ENCODE measurements at places on chromosomes 6 and 20.
A peak's percentile ranks its signal among the peaks of the same experiment; 100 is the strongest.

GRCh38 chr6:35385457-35386202 is 43.3 kb downstream of the PPARD start:
- DNase-seq: no peak

GRCh38 chr6:36625158-36625919 is 31.2 kb downstream of the SRSF3 start:
- peak; percentile 79 for DNase-seq

GRCh38 chr6:96917098-96917497 is 7.4 kb upstream of the KLHL32 start:
- DNase-seq: no peak

- no peak for DNase-seq
Measured at GRCh38 chr6:42787063-42787472, 5.2 kb downstream of the BICRAL start.

GRCh38 chr6:43695215-43695966 is 7.8 kb upstream of the MRPS18A start:
- no peak for DNase-seq

- peak; percentile 74 for DNase-seq
Measured at GRCh38 chr6:111804627-111805235, 68.5 kb downstream of the FYN start.

DNA sequence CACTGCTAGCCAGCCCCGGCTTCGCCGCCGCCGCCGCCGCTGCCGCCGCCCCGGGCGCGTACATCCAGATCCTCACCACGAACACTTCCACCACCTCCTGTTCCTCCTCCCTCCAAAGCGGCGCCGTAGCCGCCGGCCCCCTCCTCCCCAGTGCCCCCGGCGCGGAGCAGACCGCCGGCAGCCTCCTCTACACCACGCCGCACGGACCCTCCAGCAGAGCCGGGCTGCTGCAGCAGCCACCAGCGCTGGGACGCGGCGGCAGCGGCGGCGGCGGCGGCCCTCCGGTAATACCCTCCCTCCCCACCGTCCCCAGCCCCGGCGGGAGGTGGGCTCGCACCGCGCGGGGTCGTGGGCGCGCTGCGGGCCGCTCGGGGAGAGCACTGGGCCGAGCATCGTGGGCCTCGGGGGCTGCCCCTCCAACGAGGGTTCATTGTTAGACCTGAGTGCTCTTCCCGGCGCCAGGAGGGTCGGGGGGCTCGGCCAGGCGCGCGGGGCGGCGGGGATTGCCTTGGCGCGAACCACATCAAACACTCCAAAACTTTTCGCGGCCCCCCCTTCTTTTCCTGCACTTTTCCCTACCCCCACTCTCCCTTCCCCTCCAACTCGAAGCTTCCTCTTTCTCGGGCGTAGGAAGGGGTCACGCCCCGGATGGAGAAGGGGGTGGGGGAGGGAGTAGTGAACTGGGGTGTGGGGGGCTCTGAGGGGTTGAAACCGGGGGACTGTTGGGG is 827 bp downstream of the E2F3 start:
- no peak for DNase-seq

DNA sequence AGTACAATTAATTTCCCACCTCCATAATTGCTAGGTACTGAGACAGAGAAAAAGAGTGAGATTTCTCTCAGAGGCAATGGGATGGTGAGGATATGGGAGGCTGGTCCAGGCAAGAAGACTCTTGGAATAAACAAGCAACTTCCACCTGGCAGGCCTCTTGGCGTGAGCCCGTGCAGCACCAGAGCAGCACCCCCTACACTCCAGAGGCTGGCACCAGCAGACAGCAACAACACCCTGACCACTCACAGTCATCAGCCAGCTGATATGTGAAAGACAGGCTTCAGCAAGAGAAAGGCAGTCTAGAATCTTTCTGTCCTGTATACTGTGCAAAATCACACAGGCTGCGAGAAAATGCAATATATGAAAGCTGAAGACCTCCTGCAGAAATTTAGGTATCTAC is 59.7 kb downstream of the KIF13A start:
- DNase-seq: no peak

GRCh38 chr6:82917346-82918064 is 148.1 kb downstream of the UBE3D start:
- DNase-seq: peak; percentile 18

GRCh38 chr6:28401172-28401571 is 1.6 kb upstream of the ZSCAN12 start:
- DNase-seq: peak; percentile 42

DNA sequence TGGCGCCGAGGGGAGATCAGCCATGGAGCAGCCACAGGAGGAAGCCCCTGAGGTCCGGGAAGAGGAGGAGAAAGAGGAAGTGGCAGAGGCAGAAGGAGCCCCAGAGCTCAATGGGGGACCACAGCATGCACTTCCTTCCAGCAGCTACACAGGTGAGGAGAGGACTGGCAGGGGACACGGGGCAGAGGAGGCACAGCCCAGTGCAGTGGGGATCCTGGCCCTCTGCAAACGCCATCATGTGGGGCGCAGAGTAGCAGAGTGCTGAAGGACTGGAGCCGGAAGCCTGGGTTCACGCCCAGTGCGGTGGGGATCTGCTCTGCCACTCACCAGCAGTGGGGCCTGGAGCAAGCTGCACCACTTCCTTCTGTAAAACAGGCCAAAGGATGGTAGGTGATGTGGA is 41.1 kb upstream of the FANCE start:
- DNase-seq: no peak

DNA sequence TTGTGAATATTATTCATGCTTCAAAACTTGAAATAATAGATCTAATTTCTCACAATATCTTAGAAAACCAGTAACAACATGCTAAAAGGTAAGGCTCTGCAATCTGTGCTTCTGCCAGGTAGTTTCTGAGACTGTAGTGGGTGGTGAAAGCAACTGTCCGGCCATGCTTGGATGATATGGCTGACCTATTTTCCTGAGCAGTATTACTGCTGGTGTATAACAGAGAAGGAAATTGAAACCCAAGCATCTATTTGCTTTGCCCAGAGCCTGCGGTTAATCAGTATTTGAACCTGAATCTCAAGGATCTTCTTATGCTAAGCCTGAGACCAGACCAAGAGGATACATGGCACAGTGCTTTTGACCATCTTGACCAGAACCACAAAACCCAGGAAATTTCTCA is 563.8 kb downstream of the COL12A1 start:
- DNase-seq: no peak

DNA sequence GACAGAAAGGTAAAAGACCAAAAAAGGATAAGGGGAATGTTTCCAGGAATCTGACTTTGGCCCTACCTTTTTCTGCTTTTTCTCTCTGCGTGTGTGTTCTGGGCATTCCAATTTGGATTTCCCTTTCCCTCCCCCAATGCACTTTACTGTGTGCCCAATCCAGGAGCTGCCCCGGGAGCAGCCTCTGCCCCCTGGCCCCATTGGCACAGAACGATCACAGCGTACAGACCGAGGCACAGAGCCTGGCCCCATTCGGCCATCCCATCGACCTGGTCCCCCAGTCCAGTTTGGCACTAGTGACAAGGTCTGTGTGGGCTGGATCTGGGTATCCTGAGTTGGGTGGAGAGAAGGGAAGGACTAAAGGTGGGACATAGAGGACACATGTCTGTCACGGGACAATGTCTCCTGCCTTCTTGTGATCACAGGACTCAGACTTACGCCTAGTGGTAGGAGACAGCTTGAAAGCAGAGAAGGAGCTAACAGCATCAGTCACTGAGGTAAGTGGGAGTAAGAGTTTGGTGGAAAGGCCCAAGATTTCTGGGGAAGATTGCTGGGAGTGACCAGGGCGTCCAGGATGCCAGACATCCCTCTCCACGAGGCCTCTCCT is 14.6 kb downstream of the PRRC2A start:
- DNase-seq: no peak

GRCh38 chr20:49569411-49570115 is 1.6 kb upstream of the PTGIS start:
- peak; percentile 57 for DNase-seq

GRCh38 chr6:21679761-21680265 is 86.3 kb downstream of the SOX4 start:
- DNase-seq: peak; percentile 88

DNA sequence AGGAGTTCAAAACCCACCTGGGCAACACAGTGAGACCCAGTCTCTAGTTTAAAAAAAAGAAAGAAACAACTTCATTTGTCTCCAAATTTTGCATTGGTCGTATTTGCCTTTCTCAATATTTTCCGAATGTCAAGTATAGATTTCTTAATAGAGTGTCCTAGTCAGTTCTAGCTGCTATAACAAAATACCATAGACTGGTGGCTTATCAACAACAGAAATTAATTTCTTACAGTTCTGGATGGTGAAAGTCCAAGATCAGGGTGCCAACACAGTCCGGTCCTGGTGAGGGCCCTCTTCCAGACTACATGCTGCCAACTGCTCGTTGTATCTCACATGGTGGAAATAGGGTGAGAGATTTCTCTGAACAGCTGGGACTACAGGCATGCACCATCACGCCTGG is 34.0 kb downstream of the NQO2 start:
- no peak for DNase-seq

DNA sequence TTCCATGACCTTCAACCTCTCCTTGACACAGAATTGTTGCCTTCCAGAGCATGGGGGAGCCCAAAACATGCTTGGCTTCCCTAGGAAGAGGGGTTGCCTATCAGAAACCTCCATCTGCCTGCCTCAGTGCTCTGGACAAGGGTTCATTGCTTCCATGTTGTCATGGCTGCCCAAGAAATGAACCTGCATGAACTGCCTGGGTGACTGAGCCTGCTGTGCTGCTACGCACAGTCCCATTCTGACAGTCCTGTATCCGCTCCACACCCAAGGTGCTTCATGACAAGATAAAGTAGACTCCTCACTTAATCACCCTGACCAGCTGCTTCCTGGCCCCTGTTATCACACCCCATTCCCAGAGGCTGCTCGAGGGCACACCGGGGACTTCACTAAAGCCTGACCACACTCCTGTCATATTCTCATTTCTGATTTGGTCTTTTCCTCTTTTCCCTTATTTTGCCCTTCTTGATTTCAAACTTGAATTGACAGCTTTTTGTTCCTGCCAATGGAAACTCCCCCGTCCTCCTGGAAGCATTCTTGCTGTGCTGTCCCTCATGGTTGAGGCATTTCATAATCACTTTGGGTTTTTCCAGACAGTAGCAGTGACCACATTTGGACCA is 31.9 kb downstream of the GMPR start:
- DNase-seq: no peak

- DNase-seq: peak; percentile 60
Measured at GRCh38 chr6:75460681-75461080, 32.9 kb downstream of the FILIP1 start.

GRCh38 chr20:35093267-35093884 is 769 bp upstream of the TRPC4AP start:
- peak; percentile 82 for DNase-seq

- peak; percentile 55 for DNase-seq
Measured at GRCh38 chr6:136015531-136015930, 164.0 kb downstream of the PDE7B start.

DNA sequence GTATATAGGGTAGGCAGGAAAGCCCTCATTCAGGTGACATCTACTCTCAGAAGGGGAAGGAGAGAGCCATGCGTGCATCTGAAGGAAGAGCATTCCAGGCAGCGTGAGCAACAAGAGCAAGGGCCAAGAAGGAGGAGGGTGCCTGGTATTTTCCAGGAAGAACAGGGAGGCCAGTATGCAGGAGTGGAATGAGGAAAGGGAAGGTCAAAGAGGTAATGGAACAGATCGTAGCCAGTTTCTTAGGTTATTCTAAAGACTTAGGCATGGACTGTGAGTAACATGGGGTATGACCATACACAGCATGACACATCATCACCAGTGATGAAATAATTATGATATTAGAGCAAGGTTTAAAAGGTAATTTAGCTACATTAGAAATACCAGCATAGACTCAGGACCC is 24.1 kb downstream of the ALDH8A1 start:
- peak; percentile 81 for DNase-seq

- no peak for DNase-seq
Measured at GRCh38 chr6:24887545-24888140, 48.1 kb downstream of the RIPOR2 start.

DNA sequence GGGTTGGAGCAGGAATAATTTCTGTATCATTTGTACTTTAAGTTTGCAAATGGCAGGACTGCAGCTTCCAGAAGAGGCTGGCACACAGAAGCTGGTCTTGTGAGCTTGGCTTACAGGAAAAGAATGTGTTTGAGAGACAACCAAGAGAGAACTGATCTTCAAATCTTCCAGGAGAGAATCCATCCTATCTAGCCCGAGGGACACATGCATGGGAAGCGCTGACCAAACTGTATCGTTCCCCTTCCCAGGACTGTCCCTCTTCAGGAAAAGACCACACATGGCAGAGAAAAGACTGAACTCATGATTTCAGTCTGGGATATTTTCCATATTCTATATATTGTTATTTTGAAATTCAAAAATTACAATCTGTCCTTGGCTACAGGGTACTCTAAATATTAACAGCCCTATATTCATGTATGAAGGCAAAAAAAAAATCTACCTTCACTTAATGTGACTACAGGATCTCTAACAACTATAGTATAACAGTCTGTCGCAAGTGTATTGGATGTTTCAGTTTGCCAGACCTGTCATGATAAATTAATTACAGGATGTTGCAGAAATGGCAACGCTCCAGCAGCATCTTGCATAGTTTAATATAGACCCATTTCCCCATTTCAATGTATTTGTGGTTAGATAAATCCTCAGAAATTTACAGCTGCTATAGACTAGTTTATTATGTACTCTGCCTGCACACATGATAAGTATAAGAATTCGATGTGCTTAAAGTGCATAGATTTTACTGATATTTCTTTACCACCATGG is 99.4 kb downstream of the MYB start:
- DNase-seq: peak; percentile 70

DNA sequence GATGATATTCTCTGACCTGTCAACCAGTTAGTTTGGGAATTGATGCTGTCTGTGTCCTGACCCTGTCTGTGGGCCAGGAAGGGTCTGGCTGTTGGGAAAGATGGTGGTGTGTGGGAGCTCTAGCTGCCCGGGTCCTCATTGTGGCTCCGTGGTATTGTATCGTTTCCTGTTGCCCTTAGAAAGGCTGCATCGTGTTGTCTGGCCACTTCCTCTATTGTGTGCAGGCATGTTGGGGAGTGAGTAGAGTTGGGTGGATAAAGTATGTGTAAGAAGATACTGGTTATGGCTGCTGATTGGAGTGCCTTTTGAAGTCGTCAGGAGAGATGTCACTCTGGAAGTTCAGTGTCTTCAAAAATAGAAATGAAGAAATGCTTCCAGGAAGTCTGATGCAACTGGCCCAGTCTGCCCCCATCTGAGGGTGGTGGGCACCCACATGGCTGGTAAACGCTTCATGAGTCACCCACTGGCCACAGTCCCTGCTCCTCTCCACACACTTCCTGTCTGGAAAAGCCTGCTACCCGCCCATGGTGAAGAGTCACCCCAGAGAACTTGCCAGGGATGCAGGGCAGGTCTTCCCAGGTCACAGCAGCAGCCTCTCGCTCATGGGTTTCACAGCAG is 27.9 kb downstream of the PPARD start:
- peak; percentile 95 for DNase-seq

GRCh38 chr6:100809346-100809745 is 71.8 kb downstream of the ASCC3 start:
- peak; percentile 8 for DNase-seq
